ENCODE measurements at places on chromosomes 4 and X. TPM values are rescaled to one million over a fixed set of nuclear protein-coding genes. Genes with fewer than 3 reads are reported as not detected.

Gene PNMA6E
- total RNA-seq, result not detected

Gene GPR82
- not detected for total RNA-seq

Gene PNMA5
- not detected for total RNA-seq

Gene CXCL1
- total RNA-seq, result 7.3 TPM

All from bronchus fibroblast of lung (primary cell).